ENCODE measurements at places on chromosomes 2 and 18.

DNA sequence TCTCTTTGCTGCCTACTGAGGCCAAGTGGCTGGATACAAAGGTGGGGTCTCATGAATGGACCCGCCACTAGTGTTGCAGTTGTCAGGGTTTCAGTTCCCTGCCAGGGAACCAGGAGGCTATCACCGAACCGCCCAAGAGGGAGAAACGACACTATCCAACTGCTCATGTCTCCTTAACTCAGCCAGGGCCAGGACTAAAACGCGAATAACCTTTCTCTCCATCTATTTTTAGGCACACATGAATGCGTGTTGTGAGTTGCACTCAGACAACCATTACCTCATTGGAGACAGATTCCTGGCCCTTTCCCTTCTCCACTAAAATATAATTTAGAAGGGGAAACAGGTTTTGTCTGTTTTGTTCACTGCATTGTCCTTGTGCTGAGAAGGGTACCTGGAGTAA, 559.5 kb downstream of the SOCS6 start:
- DNase-seq: no peak

- no peak for DNase-seq
Measured at GRCh38 chr2:120747706-120748105, 12.0 kb downstream of the GLI2 start.

- DNase-seq: no peak
Measured at GRCh38 chr2:198490748-198491147, 686.4 kb downstream of the PLCL1 start.

DNA sequence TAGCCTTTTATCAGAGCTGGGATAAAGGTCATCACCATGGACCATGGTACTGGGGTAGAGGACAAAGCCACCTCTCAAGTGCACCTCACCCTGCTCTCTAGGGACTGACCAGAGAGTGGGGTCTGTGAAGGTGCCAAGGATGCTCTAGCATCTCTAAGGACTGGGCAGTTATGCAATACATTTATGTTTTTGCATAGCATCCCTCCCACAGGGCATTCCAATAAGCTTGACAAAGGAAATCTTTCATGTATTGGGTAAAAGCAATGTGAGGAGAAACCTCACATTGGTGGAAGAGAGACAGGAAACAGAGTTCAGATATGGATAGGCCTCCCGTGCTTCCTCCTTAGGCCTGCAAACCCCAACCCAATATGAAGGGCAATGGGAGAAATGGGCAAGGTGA, 31.6 kb downstream of the STK39 start:
- no peak for DNase-seq

DNA sequence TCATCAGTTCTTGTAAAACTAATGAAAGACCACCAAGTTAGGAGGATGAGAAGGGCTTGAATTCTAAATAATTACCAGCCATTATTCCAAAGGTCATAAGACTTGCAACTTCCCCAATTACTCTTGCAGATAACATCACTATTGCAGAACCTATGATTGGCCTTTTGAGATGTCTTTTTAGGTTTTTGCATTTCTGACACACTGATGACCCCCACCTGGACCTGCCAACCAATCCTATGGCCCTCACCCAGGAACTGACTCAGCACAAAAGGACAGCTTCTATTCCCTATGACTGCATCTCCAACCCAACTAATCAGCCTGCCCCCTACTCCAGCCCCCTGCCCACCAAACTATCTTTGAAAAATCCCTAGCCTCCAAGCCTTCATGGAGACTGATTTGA, 111.5 kb upstream of the COPS8 start:
- DNase-seq: no peak

DNA sequence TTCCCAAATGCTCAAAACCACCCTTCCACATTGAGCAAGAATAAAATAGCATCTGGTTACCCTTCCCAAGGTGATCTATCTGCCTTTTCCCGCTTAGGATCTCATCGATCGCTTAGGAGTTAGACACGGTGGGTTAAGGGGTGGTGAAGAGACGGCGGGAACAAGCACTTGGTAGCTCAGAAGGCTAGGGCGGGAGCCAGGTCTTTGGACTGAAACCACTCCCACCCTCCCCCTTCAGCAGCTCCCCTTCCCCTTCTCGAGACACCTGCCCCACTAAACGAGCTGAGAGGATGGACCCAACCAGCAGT, 513 bp downstream of the THOC1 start:
- DNase-seq: no peak

DNA sequence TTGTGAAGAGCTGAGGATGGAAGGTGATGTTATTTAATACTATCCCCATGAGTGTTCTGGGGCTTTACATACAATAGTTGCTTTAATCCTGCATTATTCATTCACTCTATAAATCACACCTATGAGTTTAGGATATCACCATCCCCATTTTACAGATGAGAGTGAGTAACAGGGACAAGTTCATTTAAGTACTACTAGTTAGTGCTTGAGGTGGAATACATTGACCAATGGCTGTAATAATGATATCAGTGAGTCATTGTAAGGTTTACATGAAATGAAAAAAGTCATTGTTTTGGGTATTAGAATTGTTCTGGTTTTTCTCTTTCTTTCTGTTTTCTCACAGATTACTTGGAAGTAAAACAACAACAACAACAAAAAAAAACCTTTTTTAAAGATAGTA, 42.5 kb downstream of the TANC1 start:
- DNase-seq: no peak

DNA sequence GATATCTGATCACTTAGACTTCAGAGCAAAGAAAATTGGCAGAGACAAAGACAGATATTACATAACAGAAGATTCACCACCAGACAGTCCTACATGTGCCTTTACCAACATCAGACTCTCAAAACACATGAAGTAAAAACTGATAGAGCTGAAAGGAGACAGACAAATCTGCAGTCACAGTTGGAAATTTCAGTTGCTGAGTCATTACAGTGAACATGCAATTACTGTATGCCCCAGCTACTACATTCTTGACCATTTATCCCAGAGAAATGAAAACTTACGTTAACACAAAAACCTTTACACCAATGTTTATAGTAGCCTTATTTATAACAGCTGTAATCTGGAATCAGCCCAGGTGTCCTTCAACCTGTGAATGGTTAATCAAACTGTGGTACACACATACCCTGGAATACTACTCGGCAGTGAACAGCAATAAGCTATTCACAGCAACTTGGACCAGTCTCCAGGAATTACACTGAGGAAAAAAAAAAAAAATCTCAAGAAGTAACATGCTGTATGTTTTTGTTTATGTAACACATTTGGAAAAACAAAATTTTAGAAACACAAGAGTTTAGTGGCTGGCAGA, 7.5 kb upstream of the SCLY start:
- no peak for DNase-seq

DNA sequence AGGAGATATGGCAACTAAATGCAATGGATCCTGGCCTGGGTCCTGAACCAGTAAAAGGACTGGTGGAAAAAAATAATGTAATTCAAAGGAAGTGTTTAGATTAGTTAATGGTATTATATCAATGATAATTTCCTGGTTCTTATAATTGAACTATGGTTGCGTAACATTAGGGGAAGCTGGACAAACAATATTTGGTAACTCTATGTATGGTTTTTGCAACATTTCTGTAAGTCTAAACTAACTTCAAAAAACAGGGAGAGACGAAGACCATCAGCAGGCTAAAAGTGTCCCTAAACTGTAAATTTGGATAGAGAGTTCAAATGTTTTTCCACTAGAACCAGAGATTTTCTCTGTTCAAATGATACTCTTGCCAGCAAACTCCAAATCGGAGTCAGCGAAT, 36.9 kb downstream of the KLF7 start:
- DNase-seq: no peak

GRCh38 chr2:31223026-31223425, 5.7 kb upstream of the CAPN14 start:
- DNase-seq: no peak

GRCh38 chr2:119480184-119480583, 44.1 kb downstream of the SCTR start:
- DNase-seq: no peak

GRCh38 chr18:38923540-38923939, 1357.9 kb upstream of the CELF4 start:
- no peak for DNase-seq

DNA sequence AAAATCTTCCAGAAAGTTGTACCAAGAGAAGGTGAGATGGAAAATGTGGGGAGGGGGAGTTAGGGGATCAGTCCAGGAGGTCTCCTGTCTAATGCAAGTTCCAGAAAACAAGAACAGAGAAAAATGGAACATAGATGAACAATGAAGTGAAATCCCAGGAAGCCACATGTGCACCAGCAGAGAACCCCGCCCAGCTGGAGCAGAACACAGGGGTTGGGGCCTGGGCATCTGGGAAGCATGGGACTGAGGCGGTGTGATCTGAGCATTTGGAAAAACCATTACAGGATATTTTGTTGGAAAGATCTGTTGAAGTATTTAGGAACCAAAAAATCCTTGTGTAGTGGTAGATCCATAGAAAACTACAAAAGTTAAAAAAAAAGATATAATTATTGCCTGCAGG, 133.7 kb downstream of the INO80D start:
- no peak for DNase-seq

GRCh38 chr2:104388296-104388695, 465.6 kb upstream of the POU3F3 start:
- no peak for DNase-seq

Measured in Calu3 (cell line).